Heart right ventricle (tissue), 16 donors: ENCODE measurements at places on chromosomes 16 and 17. TPM values are rescaled to one million over a fixed set of nuclear protein-coding genes. Genes with fewer than 3 reads are reported as not detected.

DNA sequence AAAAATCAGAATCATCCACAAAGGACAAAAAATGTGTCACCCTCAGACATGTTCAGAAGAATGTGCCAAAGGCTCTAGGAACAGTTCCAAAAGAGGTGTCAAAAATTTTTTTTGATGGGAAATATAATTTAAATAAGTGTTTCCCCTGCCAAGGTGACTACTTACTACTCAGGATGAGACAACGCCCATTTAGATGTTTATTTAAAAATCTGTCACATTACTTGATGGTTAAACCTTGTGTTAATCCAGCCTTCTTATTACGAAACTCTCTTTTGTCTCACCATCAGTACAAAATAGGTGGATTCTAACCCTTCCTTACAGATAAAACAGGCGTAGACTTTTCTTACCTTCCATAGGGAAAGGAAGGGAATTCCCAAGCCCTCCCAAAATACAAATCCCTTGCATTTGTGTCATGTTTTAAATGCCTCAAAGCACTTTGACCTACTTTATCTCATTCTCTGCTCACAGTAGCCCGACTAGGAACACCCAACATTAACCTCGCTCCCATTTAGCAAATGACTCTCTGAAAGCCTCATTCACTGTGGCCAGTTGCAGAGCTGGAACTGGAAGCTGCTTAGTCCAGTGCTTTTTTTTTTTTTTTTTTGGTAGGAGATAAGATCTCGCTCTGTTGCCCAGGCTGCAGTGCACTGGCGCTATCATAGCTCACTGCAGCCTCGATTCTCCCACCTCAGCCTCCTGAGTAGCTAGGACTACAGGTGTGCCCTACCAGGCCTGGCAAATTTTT is 5.8 kb upstream of the GNA13 start:
- peak overlapping the region; percentile 49 for H3K27ac ChIP-seq
- DNase-seq, result no peak
- H3K27me3 ChIP-seq, result no peaks in the 10 kb centered on the region
- H3K4me1 ChIP-seq, result peaks cover 8% of the 10 kb centered on the region
- H3K4me3 ChIP-seq, result no peak overlapping the region
- H3K36me3 ChIP-seq, result no peaks in the 10 kb centered on the region

- no peak overlapping the region for H3K4me3 ChIP-seq
- no peaks in the 10 kb centered on the region for H3K36me3 ChIP-seq
- no peaks in the 10 kb centered on the region for H3K27me3 ChIP-seq
- peaks cover 21% of the 10 kb centered on the region for H3K4me1 ChIP-seq
Observed at GRCh38 chr16:22300427-22301071, 3.3 kb downstream of the POLR3E start.

- H3K36me3 ChIP-seq, result no peaks in the 10 kb centered on the region
- no peak for DNase-seq
- H3K27ac ChIP-seq, result no peak overlapping the region
- no peak overlapping the region for H3K4me3 ChIP-seq
- peaks cover 5% of the 10 kb centered on the region for H3K4me1 ChIP-seq
Observed at GRCh38 chr16:73161977-73162376, 114.0 kb upstream of the ZFHX3 start.

DNA sequence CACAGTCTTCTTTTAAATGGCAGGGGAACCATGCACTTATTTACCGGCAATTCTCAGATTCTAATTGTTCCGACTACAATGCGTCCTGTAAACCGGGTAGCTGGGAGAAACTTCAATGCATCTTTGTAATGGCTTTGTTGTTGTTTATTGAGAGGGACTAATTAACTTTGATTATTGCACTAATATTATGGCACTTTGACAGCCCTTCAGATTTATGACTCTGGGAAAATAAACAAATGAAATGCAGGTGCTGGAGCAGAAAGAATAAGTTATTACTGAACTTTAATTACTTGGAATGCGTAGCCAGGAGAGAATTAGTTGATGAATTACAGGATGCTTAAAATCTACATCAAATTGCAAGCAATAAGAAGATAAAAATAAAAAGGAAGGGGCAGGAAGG is 77.0 kb downstream of the WWOX start:
- H3K36me3 ChIP-seq, result no peaks in the 10 kb centered on the region
- H3K4me3 ChIP-seq, result no peak overlapping the region
- no peaks in the 10 kb centered on the region for H3K27me3 ChIP-seq
- no peak overlapping the region for H3K27ac ChIP-seq

DNA sequence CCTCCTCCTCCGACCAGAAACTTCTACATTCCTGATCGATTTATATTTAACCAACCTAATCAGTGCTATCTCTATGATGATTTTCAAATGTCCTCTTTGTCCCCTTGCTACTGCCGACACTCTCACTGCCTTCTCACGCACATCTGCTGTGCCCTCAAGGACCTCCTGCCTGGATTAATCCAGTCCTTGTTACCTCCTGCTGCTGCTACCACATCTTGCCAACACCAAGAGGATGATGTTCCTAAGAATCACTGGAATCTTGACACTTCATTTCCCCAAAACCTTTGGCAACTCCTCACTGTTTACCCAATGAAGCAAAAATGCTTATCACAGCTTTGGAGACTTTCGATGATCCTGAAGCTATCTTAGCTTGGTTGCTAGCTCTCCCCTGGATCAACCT is 287.3 kb upstream of the AXIN2 start:
- no peaks in the 10 kb centered on the region for H3K27me3 ChIP-seq
- DNase-seq, result no peak
- H3K4me1 ChIP-seq, result no peaks in the 10 kb centered on the region
- H3K4me3 ChIP-seq, result no peak overlapping the region

DNA sequence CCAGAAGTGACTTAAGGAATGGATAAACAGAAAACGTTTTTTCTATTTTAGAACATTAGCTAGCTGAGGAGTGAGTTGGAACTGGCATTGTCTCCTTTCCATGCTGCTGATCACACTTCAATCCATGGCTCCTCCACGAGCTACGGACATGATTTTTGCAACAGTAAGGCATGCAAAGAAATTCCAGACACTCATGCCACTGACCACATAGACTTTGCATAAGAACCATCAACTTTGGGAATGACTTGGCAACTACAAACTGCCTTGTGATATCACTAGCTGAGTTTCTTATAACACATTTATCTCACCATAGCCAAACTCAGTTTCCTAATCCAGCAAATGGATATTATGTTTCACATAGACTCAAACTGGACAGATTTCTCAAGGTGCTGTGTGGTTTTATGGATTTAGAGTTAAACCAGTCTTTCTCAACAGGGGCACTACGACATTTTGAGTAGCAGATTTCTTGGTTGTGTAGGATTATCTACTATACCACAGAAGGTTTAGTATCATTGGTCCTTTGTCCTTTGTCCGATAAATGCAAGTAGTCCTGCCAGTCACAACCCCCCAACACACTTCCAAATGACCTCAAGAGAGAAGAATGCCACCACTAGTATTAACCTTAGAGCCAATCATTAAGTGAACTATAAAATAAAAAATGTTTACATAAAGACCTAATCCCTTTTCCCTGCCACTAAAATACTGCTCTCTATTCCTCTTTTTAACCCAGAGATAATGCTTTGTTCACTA is 48.3 kb upstream of the C17orf78 start:
- no peak for DNase-seq
- no peaks in the 10 kb centered on the region for H3K4me1 ChIP-seq
- H3K27ac ChIP-seq, result no peak overlapping the region
- H3K4me3 ChIP-seq, result no peak overlapping the region
- H3K27me3 ChIP-seq, result no peaks in the 10 kb centered on the region

DNA sequence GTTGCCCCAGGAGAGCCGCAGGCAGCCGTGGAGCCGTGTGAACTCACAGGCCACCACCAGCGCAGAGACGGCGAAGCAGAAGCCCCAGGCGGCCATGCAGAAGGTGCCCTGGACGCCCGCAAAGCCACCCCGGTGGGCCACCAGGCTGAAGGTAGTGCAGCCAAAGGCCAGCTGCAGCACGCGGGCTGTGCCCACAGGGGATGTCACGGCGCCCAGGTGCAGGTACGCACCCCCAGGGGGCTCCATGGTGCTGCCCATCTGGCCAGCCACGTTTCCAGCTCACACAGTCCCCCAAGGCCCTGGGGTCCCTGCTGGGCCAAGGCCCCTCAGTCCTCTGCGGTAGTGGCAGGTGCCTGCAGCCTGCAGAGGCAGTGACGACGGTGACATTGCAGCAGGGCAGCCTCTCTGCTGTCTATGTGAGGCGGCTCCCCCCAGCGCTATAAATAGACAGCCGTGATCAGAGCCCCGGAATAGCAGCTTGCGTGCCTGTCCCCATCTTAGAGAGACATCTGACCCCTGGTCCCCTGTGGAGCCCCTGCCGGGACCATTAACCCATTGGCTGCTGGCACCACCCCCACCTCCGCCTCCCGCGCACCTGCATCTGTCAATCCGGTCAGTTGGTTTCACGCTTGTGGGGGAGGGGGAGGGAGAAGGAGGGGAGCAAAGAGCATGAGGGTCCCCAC is 4.5 kb upstream of the PYCR1 start:
- H3K4me3 ChIP-seq, result peak overlapping the region; percentile 31
- peak; percentile 69 for DNase-seq
- H3K4me1 ChIP-seq, result peaks cover 46% of the 10 kb centered on the region
- H3K27ac ChIP-seq, result peak overlapping the region; percentile 81

DNA sequence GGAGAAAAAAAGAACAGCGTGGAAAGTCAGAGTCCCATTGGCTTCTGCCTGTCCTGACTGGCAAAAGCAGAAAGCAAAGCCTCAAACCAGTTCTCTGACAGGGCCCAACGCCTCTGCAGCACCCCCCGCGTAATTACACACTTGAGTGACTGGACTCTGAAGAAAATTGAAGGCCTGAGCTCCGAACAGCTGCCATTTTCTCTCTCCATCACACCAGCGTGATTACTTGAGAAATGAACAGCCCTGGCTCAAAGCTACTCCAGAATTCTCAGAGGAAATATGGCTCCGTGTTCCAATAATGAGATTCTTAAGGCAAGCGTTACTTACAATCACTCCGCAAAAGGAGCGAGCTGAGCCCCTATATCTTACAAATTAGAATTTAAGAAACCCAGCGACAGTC is 142.7 kb upstream of the C17orf78 start:
- no peak overlapping the region for H3K4me3 ChIP-seq
- no peaks in the 10 kb centered on the region for H3K36me3 ChIP-seq
- H3K27me3 ChIP-seq, result no peaks in the 10 kb centered on the region
- no peak for DNase-seq

Gene KCTD2
- total RNA-seq, result 40.8 TPM

GRCh38 chr17:72423286-72423589 is 302.4 kb downstream of the SOX9 start:
- no peaks in the 10 kb centered on the region for H3K27me3 ChIP-seq
- H3K4me1 ChIP-seq, result no peaks in the 10 kb centered on the region
- no peak for DNase-seq

Gene CCDC144A
- 1.8 TPM for total RNA-seq

DNA sequence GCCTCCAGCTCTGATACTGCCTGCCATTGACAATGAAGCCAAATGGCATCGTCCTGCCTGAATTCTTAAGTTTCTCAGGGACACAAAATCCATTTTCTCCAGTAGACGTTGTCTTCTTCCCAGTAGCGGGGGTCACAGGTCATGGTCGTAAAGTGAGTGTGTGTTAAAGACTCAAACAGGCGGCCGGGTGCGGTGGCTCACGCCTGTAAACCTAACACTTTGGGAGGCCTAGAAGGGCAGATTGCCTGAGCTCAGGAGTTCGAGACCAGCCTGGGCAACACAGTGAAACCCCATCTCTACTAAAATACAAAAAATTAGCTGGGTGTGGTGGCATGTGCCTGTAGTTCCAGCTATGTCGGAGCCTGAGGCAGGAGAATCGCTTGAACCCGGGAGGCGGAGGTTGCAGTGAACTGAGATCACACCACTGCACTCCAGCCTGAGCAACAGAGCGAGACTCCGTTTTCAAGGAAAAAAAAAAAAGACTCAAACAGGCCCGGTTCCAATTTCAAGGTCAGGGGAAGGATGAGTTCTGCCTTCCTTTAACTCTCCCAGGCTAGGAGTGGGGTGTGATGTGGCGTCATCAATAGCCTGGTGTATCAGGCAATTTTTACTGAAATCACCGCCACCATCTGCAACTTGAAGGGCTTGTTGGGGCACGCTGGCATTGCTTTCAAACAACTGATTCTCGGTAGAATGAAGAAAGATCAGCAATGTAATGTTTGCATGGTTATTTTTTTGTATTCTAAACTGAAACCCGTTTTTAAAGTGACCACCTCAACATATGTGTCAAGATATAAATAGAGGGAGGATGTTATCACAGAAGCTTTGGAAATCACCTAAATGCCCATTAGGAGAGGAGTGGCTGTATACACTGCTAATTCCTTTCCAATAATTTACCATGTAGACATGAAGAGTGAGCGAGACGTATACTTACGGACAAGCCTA is 91.0 kb downstream of the WSCD1 start:
- H3K36me3 ChIP-seq, result no peaks in the 10 kb centered on the region
- peaks cover 29% of the 10 kb centered on the region for H3K27me3 ChIP-seq
- H3K4me1 ChIP-seq, result no peaks in the 10 kb centered on the region
- no peak overlapping the region for H3K27ac ChIP-seq
- H3K4me3 ChIP-seq, result no peak overlapping the region
